ENCODE measurements at places on chromosomes 13 and 19.
A peak's percentile ranks its signal among the peaks of the same experiment; 100 is the strongest.

DNA sequence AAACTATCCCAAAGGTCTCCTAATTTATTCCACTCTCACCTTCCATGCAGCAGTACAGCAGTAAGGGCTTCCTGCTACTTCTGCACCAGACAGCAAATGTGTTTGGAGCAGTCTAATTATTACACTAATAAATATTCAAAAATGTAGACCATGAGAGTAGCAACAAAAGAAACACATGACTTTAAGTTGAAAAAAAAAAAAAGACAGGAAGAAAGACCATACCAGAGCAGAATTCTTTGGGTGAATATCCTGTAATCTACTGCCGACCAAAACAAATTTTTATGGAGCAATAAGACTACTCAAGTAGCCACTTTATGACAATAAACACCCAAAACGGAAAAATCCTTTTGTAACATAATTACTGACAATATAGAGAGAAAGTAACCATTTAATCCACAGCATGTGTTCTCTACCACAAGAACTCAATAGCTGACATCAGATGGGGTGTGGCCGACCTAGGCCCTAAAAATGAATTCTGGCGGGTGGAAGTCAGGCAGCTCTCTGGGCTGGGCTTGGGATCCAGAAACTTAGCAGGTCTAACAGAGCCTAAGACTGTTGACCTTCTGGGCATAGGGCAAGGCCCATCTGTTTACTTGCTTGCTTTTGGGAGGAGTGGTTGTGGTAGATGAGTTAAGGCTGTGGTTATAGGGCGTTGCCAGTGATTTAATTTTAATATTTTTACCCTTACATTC lies 4.6 kb downstream of the KLF12 start:
- DNase-seq, result no peak

DNA sequence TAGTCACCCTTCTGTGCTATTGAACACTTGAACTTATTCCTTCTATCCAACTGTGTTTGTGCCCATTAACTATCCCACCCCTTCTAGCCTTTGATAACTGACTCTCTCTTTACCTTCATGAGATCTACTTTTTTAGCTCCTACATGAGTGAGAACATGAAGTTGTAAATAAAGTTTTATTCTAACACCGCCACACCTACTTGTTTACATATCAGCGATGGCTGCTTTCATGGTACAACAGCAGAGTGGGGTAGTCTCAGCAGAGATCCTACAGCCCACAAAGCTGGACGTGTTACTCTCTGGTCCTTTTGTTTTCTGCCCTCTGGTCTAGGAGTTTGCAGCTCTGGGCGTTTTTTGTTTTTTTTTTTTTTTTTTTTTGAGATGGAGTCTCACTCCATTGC lies 23.7 kb downstream of the VSTM1 start:
- no peak for DNase-seq

DNA sequence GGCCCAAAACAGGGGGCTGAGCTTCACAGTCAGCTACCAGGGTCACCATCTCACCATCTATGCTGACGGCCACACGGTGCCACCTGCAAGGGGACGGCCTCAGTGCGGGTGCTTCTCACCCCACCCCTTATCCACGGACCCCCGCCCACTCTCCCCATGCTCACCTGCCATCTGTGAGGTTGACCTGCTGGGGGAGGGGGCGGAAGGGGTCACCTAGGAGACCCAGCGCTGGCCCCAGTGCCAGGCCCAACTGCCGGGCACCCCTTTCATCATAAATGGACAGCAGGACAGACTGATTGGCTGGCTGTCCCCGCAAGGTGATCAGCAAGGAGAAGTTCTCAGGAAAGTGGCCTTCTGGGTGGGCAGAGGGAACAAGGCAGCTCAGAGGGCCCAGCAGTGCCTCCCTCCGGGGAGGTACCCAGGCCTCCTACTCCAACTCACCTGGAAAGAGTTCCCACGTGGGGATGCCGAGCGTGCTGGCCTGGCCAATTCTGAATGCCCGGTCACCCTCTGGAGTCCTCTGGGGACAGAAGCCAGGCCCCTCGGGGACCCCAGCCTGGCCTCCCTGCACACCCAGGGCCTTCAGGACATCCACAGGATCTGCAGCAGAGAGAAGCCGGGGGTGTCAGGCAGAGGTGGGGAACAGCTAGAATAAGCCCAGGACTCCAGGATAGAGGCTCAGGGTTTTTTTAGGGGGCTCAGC lies 4.5 kb downstream of the COL5A3 start:
- no peak for DNase-seq

GRCh38 chr19:17703824-17704463 lies 15.3 kb upstream of the MAP1S start:
- DNase-seq, result no peak

- no peak for DNase-seq
These were observed 242.6 kb upstream of the RFC3 start for GRCh38 chr13:33575378-33575777.

DNA sequence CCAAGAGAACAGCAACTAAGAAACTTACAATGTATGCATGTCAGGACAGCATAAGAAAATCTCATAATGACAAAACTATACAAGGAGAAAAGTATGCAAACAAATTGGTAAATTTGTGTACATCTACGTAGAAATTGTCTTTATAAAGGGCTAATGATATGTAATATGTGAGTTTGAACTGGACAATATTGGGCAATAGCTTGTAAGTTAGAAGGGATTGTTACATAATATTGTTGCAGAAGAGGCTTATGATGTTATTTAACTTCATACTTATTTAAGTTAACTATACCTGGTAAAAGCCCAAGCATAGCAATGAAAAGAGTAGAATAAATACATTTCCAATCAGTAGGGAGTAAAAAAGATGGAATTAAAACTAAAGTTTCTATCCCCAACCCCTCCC lies 134.0 kb downstream of the MAB21L1 start:
- no peak for DNase-seq

DNA sequence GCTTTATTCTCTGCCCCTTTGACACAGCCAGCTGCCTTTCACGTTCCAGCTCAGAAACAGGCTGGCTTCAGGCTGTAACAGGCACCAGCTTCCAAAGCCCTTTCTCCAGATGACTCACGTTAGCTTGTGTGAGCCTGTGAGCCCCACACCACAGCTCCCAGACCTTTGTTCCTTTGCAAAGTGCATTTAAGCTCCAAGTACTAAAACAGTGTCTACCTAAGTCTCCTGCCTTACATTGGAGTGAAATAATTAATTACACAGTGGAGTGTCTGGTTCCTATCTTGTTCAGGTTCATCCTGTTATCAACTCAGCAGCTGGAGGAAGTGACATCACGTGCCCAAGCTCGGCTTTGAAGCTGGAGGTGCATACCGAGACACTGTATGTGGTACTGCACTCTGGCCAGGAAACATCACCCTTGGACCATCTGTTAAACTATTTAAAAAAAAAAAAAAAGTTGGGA lies 475.8 kb downstream of the FOXO1 start:
- DNase-seq, result peak; percentile 87

GRCh38 chr13:46884531-46884930 lies 12.3 kb downstream of the HTR2A start:
- no peak for DNase-seq

DNA sequence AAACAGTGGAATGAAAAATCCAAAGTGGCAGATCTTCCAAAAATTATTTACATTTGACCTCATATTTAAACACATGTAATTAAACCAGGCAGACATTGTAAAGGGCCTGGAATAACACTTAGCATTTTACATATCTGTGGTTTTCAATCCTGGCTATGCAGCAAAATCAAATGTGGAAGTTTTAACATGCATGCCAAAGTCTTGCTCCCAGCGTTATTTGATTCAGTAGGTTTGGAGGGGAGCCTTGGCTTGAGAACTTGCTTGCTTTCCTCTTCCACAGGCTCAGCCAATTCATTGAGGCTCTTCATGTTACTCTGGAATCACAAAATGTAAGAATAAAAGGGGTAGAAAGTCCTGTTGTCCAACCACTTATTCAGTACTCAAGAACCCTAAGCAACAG lies 42.5 kb upstream of the INTS6 start:
- DNase-seq, result no peak

GRCh38 chr19:10270616-10271394 lies at the start of gene ICAM1:
ICAM1 (plus strand) TSS chr19:10271120; CDS start chr19:10271160, 40 bp downstream.
- no peak for DNase-seq

GRCh38 chr13:84050536-84050935 lies 168.3 kb upstream of the SLITRK1 start:
- no peak for DNase-seq

GRCh38 chr13:109389892-109390345 lies 396.5 kb downstream of the IRS2 start:
- DNase-seq, result no peak

DNA sequence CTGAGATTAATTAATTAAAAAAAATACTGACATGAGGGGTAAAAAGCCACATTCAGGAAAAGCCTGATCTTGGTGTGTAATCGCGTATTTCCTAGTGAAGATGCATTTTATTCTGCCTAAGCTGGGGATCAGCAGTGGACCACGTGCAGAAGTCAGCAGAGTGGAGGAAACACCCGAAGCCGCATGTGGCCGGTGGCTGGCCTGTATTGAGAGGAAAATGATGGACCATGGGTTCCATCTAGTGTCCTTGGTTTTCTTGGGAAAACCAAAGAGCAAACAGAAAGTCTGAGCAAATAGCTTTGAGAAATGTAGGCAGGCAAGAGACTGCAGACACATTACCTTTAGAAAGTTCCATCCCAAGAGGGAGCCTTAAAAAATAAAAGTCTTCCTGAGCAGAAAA lies 23.7 kb upstream of the SHISA2 start:
- no peak for DNase-seq

DNA sequence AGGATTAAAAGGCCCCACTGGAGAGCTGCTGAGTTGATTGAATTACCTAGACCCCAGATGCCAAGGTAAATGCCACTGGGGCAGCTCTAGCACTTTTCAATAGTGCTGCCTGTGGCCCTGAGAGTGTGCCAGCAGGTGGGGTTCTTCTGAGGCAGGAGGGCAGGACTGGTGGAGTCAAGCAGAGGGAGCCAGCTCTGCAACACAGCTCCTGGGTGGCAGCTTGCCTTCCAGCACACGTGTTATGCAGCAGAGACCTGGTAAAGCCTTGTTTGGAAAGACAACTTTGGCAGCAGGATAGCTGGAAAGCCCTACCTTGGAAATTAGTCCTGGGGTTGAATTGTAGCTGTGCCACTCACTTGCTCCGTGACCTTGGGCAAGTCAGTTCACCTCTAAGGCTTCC lies 306.6 kb downstream of the ATP8A2 start:
- no peak for DNase-seq

DNA sequence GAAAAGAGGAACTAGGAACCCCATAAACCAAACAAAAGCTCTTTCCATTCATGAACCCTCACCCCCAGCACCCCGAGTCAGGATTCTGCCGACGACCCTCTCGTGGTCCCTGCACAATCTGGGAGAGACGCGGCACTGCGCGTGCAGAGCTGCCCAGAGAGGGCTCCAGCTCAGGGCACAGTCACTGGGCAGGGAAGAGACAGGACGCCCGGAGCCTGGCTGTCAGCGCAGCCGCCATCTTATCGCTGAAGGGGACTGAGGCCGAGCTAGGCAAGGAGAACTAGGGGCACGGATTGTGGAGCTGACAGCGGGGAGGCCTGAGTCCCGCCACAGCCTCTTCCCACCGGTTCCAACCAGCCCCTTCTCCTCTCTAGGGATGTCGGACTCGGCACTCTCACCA lies 349 bp downstream of the ZNF98 start:
- DNase-seq, result no peak

GRCh38 chr19:29783627-29784190 lies 28.1 kb upstream of the CCNE1 start:
- no peak for DNase-seq

DNA sequence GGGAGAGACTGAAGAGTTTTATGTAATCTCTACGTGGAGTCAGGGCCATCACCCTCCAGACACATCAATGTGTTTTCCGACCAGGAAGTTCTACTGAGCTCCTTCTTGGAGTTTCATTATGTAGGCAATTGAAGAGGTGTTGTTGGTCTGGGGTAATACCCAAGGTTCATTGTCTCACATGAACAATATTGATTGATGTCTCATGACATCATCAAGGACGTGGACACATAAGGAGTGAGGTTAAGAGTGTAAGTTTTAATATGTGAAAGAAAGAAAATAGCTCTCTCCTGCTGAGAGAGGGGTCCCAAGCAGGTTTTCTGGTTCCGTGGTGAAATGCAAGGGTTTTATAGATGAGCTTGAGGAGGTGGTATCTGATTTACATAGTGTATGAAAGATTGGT lies 280.7 kb upstream of the MIR17HG start:
- DNase-seq, result no peak

- DNase-seq, result no peak
These were observed 880 bp upstream of the TMEM160 start for GRCh38 chr19:47049307-47049700.

DNA sequence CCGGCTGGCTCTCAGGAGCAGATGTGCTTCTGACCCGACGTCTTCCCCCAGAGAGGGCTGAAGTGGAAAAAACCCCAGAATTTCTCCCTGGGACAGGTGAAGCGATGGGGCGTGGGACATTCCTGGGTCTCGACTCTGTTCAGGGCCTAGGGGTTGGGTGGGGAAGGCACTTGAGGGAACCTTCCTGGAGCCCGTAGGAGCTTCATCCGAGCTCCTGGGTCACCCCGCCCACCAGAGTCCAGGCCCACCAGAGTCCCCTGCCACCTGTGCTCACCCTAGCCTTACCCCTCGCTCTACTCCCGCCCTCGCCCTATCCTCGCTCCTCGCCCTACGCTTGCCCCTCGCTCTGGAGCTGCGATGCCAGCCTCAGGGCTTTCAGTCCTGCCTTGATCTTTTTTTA lies 23.2 kb downstream of the EPN1 start:
- no peak for DNase-seq

- DNase-seq, result no peak
These were observed 208.3 kb upstream of the SERP2 start for GRCh38 chr13:44165221-44165888.

DNA sequence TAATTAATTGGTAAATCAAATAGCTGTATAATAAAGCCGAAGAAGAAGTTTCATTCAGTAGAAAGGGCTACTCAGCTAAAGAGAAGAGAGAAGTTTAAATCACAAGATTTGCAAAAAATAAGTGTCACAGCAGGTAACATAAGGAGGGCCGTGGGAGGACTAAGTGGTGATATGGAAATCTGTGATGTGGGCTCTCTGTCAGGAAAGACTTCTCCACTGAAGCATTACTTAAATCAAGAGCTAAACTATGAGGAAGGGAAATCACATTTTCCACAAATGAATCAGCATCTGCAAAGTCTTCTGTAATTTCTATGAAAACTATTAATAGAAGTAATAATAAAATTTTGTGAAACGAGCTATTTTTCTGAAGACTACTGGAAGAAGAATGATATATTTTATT lies 153.8 kb downstream of the PCDH9 start:
- DNase-seq, result no peak
